Kidney capillary endothelial cell (primary cell): ENCODE measurements at places on chromosomes 2 and 18.
A peak's percentile ranks its signal among the peaks of the same experiment; 100 is the strongest.

DNA sequence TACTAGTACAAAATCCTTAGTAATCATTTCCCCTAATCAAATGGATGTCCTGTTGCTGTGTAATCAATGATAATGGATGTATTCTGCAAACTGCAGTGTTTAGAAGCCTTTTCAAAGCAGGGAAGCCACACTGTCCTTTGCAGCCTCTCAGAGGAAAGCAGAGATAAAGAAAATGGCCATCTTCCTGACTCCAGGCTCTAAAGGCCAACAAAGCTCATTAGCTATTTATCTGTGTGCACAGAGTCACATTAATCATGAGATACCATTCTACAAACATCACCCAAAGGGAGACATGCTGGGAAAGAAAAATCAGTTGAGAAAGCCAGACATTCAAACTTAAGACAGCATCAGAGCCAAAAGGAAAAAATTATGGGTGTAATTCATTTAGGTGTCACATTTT is 165.0 kb downstream of the RAD51AP2 start:
- DNase-seq: no peak

DNA sequence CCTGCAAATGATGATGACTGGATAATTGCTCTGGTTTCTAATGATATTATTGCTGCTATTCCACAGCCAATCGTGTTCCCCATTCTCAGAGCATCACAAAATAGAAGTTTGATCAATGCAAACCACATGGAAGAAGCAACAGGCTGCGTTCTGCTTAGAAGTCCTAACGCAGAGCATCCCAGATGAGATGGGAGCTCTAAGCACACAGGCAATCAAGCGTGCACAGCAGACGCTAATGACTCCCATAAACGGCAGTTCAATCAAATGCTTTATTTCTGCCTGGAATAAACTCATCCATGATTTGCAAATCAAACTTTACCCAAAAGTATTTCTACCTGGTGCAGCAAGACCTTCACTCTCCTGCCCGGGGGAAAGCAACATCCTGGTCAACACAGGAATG is 304.2 kb downstream of the FBXO15 start:
- no peak for DNase-seq

- DNase-seq: no peak
Measured at GRCh38 chr2:126890136-126890510, 8.6 kb upstream of the TEX51 start.

GRCh38 chr2:222903234-222904220 is 42.7 kb downstream of the ACSL3 start:
- peak; percentile 57 for DNase-seq

- no peak for DNase-seq
Measured at GRCh38 chr18:10739152-10739551, 213.3 kb downstream of the NAPG start.

GRCh38 chr2:70685771-70686171 is 82.2 kb downstream of the ADD2 start:
- DNase-seq: no peak

- DNase-seq: peak; percentile 76
Measured at GRCh38 chr2:191247381-191248057, 2.3 kb downstream of the MYO1B start.

DNA sequence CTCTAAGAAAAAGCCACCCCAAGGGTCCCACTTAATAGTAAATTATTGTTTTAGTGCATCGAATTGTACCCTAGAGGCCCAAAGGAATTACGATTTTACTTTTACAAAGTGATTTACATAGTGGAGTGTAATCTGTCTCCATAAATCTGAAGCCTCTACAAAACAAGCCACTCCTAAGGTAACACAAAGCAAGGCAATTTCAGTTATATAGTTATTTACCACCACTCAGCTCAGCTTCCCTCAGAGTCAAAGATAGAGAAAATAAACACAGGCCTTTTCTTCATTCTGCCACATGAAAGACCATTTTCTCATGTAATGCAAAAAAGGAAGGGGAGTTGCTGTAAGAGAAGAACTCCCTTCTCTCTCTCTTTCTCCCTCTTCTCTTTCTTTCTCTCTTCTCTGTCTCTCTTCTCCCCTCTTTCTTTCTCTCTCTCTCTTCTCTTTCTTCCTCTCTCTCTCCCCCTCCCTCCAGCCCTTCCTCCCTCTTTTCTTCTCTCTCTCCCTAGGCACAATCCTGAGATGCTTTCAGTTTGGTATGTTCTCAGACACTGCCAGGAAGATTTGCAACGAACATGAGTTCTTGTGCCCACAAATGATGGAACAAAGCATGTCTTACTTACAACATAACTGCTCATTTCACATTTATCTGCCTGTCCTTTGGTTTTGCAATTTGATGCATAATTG is 264.5 kb downstream of the BCL2 start:
- DNase-seq: no peak

GRCh38 chr2:112777036-112777435 is 7.3 kb downstream of the IL1A start:
- DNase-seq: no peak

GRCh38 chr2:1162768-1163584 is 212.3 kb downstream of the SNTG2 start:
- no peak for DNase-seq

GRCh38 chr2:153068052-153068451 is 349.6 kb downstream of the ARL6IP6 start:
- DNase-seq: no peak
